Aorta (tissue), 5 donors: ENCODE measurements at places on chromosomes 11 and 22. TPM values are rescaled to one million over a fixed set of nuclear protein-coding genes. Genes with fewer than 3 reads are reported as not detected.

Gene HEPHL1
- polyA plus RNA-seq, result not detected

Gene TMPRSS4
- not detected for polyA plus RNA-seq

Gene FGF19
- polyA plus RNA-seq, result not detected

Gene FIBIN
- 69.8 TPM for polyA plus RNA-seq

Gene MMP27
- 0.50 TPM for polyA plus RNA-seq

Gene CHRM1
- not detected for polyA plus RNA-seq
